T follicular helper cell (primary cell): ENCODE measurements at places on chromosomes 6 and 20.

DNA sequence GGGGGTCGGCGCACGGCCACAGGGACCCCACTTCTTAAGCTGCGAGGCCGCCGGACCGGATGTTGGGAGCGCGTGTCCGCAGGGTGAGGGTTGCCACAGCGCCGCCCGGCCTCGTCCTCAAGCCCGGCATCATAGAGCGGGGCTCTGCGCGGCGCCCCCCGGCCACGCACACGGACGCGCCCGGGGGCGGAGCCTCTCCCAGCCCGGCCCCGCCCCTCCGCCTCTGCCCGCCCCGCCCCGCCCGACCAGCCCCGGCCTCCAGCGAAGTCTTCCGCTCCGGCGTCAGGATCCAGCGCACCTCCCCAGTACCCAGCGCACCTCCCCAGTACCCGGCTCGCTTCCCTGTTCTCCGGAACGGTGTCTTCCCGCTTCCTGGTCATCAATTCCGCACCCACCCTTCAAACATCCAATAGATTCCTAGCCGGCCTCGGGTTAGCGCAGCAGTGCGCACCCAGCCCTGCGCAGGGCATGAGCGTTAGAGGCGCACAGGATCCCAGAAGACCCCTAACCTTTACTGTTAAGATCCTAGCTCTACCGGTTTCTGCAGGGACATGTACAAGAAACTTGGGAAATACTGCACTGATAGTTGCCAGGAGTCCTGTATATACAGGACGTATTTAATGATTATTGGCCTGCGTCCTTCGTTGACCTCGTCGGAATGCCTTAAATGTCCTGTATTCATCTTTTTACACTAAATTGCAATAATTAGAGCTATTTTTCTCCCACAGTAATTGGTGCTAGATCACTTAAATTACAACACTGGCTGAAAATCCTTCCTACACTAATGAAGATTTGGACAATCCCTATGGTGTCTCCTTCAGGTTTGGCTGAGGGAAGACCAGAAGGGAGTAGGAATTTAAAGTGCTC lies 535 bp upstream of the DNAAF9 start:
- DNase-seq: peak; percentile 58

DNA sequence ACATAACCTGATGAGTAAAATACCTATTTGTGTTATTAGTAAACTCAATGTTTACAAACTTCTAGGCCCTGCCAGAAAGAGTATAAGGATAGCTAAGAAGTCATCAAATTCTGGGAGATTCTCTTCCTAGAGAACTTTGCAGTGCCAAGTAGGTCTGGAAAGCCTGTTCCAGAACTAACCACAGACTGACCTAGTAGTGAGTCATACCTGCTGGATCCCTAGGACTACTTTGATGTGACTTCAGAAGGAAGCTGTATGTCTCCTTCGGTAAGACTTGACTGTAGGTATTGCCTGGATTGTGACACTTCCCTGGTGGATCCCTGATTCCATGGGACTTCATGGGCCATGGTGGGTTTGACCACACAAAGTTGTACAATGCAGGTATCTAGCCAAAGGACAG lies 131.7 kb downstream of the DNAH8 start:
- no peak for DNase-seq

- DNase-seq: no peak
Observed at GRCh38 chr6:27237089-27237803, 10.3 kb upstream of the PRSS16 start.

DNA sequence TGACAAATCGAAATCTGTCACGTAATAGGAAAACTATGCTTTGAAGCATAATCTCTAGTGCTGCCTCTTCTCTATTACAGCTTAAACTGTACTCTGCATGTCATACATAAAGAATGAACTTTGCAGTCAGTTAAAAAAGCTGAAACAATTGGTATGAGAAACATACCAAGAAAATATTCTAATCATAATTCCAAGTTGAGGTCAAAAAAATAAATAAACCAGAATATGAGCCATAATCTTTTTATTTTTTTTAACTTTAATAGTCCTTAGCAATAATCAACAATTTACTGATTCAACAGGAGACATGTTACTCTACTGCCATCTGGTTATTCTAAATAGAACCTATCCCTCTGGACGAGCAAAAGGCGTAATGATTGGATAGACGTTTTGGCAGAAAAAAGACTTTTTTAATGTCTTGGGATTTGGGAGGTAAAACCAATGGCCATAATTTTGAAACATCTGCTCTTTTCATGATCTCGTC lies 224.4 kb upstream of the FLRT3 start:
- DNase-seq: no peak

- peak; percentile 33 for DNase-seq
Observed at GRCh38 chr20:49888212-49889000, 26.9 kb downstream of the SPATA2 start.

DNA sequence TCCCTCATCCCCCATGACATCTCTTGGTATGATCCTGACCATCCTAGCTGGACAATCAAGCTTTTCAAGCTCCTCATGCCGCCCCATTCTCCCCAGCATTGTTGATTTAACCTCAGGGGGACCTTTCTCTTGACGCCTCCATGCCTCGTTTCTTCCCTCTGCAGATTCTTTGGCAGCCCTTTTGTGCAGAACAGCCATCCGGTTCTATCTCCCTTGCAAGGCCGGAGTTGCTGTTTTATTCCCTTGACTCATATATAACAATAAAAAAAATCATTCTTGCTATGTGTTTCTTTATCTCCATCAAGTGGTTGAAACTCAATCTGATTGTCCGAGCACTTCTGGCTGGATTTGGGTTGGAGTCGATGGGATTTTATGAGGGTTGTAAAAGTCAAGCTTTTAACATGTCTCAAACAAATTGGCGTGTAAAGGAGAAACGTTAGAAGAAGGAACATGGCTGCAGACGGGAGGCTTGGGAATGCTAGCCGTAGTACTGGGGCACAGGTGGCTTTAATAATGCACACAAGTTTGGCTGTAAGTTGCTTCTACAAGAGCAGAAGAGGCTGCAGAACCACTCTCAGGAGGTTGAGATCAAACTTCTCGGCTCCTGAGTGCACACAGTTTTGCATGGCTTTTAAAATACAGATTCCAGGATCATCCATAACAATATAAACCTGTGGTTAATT lies 3.9 kb upstream of the SULF2 start:
- no peak for DNase-seq

DNA sequence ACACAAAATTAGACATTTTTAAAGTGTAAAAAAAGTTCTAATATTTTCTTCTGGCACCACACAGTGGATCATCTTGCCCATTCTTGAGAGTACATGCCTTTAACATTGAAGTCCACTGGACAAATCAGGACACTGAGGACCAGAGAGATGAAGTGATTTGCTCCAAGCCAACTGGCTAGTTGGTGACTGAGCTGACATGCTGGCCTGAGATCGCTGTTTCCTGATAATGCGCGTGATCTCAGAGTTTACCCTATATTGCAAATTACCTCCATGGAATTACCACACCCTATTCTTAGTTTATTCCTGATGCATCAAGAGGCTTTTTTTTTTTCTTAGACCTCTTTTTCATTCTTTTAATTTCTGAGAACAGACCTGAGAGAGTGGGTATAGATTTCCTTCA lies 432.8 kb downstream of the CD83 start:
- no peak for DNase-seq

DNA sequence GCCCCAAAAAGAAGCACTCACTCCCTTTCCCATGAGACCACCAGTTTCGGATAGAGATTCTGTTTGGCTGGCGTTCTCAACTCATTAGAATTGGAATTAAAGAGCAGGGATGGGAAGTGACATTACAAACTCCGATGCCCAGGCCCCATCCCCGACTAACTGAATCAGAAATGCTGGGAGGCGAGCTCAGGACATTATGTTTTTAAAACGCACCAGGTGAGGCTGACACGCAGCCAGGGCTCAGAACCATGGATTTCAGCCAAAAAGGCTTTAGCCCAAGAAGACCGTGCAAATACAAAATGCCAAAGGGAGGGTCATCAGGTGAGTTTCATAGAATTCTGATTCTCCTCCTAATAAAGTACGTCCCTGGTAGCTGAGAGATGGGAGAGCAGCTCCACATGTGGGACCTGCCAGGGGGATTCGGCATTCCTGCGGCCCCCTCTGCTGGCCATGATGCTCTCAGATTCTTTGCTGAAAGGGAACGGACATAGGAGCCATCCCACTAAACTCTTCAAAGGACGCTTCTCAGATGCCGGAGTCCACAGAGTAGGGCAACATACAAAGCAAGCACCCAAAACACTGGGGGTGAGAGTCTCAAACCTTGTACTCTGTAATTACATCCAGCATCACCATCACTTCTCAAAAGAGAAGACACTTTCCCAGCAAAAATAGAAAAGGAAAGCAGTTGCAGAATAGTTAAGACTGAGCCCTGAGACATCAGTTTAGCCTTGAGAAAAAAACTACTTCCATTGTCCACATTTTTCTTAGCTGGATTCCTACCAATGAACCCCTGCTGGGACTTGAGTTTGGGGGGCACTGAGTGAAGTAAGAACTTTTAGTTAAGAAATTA lies 205.2 kb downstream of the BMP7 start:
- DNase-seq: no peak

DNA sequence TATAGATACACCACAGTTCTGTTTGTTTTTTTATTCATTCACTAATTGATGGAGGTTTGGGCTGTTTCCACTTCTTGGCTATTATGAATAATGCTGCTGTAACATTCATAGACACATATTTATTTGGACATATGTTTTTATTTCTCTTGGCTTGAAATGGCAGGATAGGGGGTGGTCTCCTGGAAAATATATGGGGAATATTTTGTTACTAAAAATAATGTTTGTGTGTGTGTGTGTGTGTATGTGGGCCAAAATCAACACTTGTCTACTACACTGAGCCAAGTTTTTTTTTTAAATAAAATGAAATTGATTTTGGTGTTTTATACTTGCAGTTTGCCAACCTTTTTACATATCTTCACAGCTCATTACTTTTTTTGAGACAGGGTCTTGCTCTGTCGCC lies 264.4 kb upstream of the SULF2 start:
- no peak for DNase-seq

GRCh38 chr6:156840136-156840535 lies 63.0 kb downstream of the ARID1B start:
- no peak for DNase-seq

GRCh38 chr20:48002517-48002970 lies 217.3 kb upstream of the SULF2 start:
- DNase-seq: no peak

GRCh38 chr6:159092631-159093030 lies 47.8 kb upstream of the TAGAP start:
- DNase-seq: no peak

GRCh38 chr6:159107451-159108260 lies 61.5 kb upstream of the FNDC1 start:
- peak; percentile 55 for DNase-seq

- no peak for DNase-seq
Observed at GRCh38 chr6:83062225-83062624, 3.4 kb downstream of the UBE3D start.

DNA sequence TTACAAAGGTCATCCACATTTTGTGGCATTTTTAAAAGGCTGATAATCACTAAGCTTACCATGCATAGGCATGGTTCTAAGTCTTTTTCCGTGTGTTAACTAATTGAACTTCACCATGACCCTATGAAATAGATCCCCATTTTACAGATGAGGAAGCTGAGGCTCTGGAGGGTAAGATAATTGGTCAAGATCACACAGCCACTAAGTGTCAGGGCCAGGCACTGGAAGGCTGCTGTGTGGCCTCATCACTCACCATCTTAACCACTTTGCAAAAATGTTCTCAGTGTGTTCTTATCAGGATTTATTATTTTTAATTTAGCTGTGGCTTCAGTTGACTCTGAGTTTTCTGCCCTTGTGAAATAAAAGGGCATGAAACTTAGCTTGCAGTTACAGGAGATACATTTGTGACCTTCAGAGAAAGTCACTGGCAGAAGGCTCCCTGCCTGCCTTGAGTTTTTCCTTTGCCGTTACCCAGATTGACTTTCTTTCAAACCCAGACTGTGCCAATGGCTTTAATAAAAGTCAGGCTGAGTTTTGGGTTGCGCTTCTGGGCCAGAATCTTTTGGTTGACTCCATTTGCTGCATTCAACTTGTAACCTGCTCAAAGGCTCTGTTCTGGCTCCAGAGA lies 82.0 kb downstream of the EZR start:
- DNase-seq: no peak

GRCh38 chr6:157884756-157885155 lies 61.7 kb downstream of the SNX9 start:
- DNase-seq: no peak

- DNase-seq: no peak
Observed at GRCh38 chr6:95578106-95578410, 723 bp downstream of the MANEA start.

DNA sequence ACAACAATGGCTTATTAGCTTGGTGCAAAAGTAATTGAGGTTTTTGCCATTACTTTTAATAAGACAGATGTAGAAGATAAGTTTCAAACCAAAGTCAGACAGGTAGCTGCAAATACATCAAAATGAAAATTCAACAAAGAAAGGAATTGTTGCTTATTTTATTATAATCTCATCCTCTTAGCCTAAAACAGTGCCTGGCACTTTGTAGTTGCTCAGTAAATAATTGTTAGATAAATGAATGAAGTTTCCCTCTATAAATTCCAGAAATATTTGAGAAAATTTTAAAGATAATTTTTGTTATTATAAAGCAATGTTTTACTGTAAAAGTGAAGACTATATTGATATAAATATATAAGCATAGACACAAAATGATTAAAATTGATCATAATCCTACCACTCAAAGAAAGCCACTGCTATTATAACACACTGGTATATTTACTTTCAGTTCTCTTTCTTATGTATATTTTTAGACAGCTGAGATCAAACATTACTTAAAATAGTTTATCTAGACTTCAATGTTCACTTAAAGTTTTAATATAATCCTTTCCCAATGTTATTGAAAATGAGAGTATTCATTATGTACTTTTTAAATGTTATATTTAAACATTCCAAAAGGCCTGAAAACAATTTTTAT lies 42.5 kb downstream of the SESN1 start:
- no peak for DNase-seq

DNA sequence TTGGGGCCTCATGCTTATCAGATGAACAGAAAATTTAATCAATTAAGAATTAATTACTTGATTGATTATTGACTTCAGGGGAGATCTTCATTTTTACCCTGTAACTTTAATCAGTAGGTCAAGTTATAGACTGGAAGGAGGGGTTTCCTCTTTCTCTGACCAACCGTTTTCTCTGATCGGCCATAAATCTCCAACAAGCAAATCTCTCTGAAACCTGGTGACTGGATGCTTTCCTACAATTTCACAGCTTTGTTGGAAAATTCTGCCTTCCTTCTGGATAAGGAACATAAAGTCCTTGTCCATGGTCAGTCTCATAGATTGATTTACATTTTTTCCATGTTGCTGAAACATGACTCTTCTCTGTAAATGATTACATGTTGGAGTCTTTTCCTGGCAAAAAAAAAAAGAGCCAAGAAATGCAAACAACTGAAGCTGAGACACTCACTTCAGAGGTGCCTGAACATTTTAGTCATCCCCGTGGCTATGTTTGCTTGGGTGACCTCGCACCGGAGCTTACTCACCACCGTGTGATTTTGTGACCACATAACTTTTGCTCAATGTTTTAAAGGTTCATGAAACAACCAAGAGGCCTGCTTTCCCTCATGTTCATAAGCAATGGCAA lies 31.0 kb downstream of the IRF4 start:
- DNase-seq: no peak

GRCh38 chr6:18323935-18324705 lies 59.8 kb upstream of the DEK start:
- DNase-seq: no peak
